ENCODE measurements at places on chromosomes 3 and 15. TPM values are rescaled to one million over a fixed set of nuclear protein-coding genes. Genes with fewer than 3 reads are reported as not detected.

The LMAN1L gene
- total RNA-seq, result 0.09 TPM

The SHF gene
- 82.7 TPM for total RNA-seq

- DNase-seq, result peak; percentile 58
Observed at GRCh38 chr3:36401056-36401455, 20.8 kb downstream of the STAC start.

- DNase-seq, result no peak
Observed at GRCh38 chr3:168989396-168989795, 674.1 kb downstream of the MECOM start.

DNA sequence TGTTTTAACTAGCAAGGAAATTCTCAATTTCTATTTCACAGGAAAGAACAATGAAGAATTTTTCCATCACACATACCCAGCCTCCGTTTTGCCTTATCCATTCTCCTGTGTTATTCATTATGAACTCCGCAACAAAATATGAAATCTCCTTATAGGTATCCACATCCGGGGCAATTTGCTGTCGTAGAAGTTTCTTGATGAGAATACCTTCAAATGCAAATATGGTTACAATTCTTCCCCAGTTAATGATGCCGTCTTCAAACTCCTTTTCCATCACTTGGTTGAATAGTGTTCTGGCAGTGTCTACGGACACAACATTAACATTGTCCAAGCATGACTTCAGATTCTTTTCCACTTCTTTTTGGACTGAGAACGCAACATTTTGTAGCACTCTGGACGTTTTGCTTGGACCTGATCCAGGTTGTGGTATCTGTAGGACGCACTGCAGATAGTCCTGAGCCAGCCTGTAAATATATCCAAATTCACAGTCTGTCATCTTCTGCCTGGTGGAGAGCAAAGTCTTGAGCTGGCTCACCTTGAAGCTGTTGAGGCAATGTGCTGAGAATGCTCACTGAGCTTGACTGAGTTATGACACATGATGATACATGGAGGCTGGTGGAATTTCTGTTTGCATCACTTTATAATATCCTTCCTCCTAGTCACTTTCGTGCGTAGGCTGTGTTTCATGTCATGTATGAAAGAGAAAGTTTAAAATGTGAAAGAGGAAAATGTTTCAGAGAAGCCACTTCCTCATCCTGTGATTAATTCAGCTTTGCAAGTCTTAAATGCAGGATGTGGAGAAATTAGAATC, at the start of gene BCL2A1:
TSS of gene BCL2A1 (minus strand) at position 573 of the 811 bp plus-strand sequence. CDS start at position 496, 77 bp downstream.
- DNase-seq, result no peak

The KBTBD8 gene
- total RNA-seq, result 9.0 TPM

The OIP5 gene
- total RNA-seq, result 4.6 TPM

DNA sequence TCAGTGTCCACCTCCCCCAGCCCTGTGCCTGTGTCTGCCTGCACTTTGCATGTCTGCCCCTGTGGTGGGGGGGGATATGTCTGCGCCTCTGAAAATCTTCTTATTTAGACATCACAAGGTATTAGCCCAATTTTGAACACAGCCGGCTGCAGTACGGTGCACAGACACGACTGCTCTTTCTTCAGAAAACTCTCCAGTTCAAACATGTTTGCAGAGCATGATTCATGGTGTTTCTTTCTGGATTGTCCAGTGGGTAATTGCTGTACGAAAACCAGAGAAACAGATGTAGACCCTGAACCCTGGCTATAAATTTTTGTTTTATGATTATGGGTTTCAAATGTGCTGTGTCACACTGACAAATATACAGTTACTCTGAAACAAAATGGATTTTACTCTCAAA, 3.4 kb upstream of the RARB start:
- no peak for DNase-seq

GRCh38 chr15:52086011-52086786, 26.4 kb downstream of the BCL2L10 start:
- no peak for DNase-seq

DNA sequence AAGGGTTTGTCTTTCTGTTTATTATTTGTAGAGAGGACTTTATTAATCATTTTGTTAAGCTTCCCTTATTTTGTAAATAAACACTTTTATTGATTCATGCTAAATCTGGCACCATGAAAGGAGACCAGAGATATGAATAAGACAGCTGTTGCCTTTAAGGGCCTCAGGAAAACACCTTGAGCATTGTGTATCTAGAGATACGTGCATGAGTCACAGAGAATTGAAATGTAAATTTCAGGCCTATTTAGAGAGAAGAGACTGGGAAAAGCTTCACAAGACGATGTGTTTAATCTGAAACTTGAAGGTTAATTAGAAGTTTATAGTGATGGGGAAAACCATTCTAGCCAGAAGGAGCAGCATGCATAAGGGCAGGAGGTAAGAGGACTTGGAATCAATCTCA, 28.6 kb upstream of the UTS2B start:
- DNase-seq, result no peak

DNA sequence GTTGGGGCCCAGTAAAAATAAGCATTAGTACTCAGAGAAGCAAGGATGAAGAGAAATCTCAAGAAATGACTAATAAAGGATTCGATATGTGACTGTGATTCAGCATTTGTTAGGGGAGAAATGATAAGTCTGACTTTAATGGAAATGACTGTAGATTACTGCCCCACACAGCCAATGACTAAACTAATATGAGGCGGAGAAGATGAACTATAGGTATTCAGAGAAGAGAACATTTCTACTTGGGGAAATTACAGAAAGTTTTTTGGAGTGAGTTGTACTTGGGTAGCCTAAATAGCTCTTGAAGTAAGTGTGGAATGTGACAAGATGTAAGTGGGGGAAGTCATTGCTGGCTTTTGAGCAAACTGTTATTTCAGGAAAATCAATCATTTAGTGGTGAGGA, 380.0 kb downstream of the PDCD6IP start:
- DNase-seq, result no peak

DNA sequence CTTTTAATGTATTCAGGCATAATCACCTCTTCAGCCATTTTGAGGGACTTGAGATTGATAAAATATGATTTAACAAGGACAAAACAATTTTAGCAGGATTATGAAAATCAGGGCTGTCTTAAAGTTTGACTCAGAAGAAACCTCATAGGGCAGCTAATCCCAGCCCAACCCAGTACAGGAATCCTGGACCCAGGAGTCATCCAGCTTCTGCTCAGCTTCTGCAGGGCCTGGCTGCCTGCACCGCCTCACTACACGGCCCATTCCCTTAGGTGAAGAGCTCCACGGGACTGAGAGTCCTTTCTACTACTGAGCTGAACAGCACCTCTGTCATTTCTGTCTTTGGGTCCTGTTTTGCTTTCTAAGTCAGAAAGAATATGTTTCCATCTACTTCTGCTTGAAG, 37.5 kb downstream of the ARHGAP31 start:
- no peak for DNase-seq

- DNase-seq, result no peak
Observed at GRCh38 chr3:191244242-191244867, 45.3 kb downstream of the OSTN start.

The ALPK3 gene
- total RNA-seq, result 2.3 TPM

GRCh38 chr3:128727996-128728395, 2.0 kb downstream of the RAB7A start:
- no peak for DNase-seq

- no peak for DNase-seq
Observed at GRCh38 chr3:151859233-151859673, 14.2 kb upstream of the SUCNR1 start.

DNA sequence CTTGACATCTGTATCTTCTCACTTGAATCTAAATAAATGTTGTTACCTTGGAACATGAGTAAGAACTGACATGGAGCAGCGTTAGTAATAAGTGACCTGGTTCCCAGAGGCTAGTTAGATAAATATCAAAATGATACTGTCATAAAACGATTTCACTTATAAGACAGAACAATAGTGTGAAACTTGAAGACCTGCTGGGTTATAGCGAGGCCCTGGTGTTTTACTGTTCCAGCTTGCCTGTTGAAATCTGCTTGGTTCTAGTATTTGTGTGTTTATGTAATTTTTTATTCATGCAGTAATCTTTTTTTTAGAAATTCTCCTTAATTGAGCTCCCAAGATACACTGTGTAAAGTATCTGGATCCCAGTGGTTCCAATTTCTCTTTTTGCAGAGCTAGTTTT, 129.4 kb downstream of the CACNA2D3 start:
- DNase-seq, result no peak

- no peak for DNase-seq
Observed at GRCh38 chr3:146085678-146086077, 75.3 kb downstream of the PLOD2 start.

The ADCY5 gene
- total RNA-seq, result 23.5 TPM

DNA sequence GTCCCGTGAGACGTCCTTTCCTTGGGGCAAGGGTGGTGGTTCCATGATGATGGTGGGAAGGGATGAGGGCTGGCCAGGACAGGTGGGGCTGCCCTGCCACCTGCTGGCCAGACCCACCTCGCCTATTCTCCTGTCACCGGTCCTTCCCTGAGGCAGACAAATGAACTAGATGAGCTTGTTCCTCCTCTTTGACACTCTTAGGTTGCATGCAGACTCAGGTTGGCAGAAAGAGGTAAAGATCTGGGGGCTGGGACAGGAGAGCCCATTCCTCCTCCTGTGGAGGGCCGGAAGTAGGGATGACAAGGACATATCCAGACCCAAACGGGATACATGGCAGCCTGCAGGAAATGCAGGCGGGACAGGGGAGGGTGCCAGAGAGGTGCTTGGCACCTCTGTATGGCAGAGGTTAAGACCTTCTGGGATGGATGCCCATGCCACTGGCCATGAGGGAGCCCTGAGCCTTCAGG, 38.6 kb downstream of the ACSBG1 start:
- peak; percentile 54 for DNase-seq

- no peak for DNase-seq
Observed at GRCh38 chr3:183988216-183988790, 29.4 kb downstream of the ABCC5 start.

GRCh38 chr3:116078561-116078960, 366.7 kb downstream of the LSAMP start:
- no peak for DNase-seq

The KIF7 gene
- 7.3 TPM for total RNA-seq

DNA sequence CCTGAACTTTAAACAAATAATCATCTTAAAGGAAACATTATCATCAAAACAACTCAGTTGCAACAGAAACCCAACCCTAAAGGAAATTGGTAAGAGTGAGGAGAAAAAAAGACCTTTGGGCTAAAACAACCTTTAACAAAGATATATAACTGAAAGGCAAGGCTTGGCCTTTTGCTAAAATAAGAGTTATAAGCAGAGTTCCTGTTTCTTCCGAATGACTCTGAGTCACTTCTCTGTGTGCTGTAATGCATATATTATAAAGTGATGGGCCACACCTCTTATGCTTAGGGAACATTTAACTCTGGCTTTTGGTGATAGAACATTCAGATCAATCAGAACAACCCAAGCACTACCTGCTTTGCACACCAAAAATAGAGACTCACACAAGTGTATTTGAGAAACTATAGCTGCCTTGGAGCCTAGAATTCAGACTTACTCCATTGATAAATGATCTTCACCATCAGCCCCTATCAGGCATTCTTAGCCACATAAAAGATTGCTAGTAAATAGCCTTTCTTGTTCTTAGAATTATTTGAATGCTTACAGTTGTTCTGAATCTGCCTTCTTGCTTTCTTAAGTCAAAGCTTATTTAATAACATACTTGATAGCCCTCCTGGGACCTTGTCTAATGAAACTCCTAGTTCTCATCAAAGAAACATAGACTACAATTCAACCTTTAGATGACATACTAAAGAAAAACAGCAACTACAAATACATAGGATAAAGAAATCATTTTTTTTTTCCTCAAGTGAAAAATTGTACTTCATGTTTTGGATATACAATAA, 294.2 kb upstream of the SEMA6D start:
- no peak for DNase-seq

The PIGZ gene
- 3.1 TPM for total RNA-seq

The CDHR4 gene
- total RNA-seq, result not detected

The RTP1 gene
- total RNA-seq, result 0.27 TPM

GRCh38 chr3:137385922-137386321, 378.2 kb upstream of the SOX14 start:
- no peak for DNase-seq

DNA sequence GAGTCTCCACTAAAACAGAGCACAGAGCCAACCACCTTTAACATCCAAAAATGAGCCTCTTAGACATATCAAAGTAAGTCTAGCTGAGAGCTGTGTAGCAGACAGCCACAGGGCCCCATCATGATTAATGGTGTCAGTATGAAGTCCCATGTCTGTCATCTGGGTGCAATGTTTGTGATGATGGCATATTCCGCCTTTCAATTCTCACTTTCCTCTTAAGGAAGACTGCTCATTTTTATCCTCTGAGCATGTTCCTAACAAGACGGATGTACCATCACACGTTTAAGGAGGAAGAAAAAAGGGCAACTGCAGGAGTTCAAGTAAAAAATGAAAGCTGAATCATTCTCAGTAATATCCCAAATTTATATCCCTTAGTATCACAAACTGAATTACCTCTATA, 85.8 kb upstream of the KCNMB2 start:
- no peak for DNase-seq

GRCh38 chr3:99250272-99250671, 348.8 kb upstream of the DCBLD2 start:
- DNase-seq, result no peak

The ITPKA gene
- total RNA-seq, result 2.5 TPM

DNA sequence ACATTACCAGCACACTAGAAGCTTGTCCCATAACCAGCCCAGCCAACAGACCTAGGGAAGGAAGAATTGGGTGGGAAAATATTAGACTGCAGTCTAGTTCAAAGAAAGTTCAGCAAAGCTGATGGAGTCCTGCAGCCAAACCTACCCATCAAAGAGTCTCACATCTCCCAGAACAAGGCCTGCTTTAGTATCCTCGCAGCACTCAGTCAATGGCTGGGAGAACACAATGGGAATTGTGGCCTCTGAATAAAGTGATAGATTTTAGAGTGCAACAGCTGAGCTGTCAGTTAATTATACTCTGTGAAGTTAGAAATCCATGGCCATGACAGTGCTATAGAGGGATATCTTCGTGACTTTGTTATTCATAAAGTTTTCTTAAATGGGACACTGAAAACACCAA, 207.2 kb upstream of the NAALADL2 start:
- DNase-seq, result no peak

The CLDN16 gene
- not detected for total RNA-seq

DNA sequence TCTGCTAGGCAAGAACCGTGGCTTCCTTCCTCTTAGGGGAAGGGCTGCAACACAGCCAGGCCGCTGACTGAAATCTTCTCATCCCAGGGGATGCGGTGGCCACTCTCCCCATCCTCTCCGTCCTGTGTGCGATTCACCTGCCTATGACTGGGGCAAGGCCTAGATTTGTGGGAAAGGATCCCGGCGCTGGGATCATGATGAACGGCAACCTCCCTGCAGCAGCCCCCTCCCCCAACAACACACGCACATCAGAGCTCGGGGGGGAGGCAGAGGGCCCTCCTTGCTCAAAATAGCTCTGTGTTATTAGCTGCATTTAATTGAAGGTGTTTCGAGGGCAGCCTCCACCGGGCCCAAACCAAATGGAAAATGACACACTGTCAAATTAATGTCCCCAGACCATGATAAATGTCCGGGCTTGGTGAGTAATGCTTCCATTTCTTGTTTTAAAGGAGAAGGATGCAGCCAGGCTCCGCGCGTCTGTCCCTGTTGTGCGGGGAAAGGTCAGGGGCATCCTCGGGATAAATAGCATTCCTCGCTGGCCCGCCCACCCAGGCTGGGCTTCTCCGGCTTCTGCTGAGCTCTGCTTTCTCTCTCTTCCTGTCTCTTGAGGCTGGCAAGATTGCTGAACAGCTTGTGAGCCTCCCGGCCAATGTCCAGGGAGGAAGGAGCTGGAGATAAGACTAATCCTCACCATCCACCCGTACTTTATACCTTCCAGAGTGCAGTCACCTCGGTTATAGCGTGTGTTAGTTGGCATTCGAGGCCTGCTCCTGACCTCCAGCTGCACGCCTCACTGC, 56.4 kb upstream of the TLE3 start:
- DNase-seq, result peak; percentile 58

The CAMP gene
- not detected for total RNA-seq

The RTP3 gene
- not detected for total RNA-seq

GRCh38 chr3:157148196-157148889, 11.6 kb downstream of the CCNL1 start:
- no peak for DNase-seq

Data from cerebellum (tissue), 4 donors.